T-helper 22 cell (primary cell): ENCODE measurements at places on chromosomes 13 and 19.

DNA sequence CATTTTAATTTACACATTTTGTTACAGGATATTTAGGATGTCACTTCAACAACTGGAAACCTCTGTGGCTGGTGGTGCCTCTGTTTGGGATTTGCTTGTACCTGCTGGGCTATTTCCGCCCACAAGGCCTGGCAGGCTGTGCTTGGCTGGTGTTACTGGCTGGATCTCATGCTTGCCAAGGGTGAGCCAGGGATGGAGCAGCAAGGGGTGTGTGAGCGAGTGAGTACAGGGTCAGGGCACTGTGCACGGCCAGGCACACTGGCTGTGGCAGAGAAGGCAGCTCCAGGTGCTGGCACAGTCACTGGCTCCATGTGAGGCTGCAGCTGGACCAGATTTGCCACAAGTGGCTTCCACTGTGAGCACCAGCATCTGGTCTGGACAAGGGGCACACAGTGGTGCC, 1254.8 kb downstream of the SLITRK5 start:
- no peak for DNase-seq

- no peak for DNase-seq
Observed at GRCh38 chr19:44626048-44626624, 12.8 kb downstream of the IGSF23 start.

DNA sequence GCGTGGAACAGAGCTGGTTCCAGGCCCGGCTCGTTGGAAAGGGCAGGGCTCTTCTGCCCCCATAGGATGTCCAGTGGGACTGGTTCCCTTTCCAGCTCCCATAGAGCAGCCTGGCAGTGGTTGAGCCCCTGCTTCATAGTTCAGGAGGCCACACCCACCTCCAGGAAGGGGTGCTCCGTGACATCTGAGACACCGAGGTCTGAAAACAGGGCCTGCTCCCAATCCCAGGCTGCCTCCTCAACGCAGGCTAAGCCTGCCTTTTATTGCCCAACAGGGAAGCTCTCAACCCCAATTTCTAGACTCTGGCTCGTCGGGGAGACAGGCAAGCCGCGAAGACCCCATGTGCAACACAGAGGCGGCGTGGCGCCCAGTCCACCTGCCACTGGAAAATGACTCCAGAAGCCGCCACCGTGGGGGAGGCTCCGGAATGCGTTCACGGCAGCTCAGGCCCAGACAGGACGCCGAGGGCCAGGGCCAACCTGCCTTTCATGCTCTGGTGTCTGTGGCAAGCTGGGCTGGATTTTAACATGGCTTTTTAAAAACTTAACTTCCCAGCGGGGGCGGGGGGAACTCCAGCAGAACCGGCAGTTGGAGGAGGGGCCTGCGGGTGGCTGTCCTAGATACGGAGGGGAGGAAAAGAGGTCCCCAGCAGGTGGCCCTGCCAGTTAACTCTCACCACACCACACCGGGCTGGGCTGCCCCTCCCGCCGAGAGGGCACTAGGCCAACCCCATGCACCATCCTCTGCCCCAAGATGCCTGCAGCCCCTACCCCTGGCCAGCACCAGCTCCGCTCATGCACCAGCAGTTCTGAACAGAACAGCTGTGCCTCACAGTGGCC, 17.9 kb upstream of the TINCR start:
- DNase-seq = no peak

DNA sequence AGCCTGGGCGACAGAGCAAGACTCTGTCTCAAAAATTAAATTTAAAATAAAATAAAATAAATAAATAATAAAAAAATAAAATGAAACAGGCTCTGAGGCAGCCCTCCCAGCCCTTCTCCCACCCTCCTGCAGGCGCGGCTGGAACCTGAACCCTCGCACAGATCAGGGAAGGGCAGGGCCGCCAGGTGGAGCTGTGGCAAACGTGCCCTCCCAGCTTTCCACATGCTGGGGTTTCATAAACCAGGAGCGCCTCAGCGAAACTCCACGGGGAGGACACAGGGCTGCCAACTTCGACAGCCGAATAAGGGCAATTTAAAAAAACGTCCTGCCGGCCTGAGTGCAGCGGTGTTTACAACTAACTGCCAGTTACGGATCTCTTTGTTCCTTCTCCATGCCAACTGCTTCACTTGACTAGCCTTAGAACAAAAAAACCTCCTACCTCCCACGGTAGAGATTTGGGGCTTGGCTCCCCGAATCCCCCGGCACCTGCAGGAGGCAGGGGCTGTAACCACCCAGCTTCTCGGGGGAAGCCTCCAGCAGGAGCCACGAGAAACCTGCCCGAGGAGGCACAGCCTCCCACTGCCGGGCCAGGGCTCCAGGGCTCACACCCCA, 15.9 kb downstream of the ZNF787 start:
- no peak for DNase-seq

DNA sequence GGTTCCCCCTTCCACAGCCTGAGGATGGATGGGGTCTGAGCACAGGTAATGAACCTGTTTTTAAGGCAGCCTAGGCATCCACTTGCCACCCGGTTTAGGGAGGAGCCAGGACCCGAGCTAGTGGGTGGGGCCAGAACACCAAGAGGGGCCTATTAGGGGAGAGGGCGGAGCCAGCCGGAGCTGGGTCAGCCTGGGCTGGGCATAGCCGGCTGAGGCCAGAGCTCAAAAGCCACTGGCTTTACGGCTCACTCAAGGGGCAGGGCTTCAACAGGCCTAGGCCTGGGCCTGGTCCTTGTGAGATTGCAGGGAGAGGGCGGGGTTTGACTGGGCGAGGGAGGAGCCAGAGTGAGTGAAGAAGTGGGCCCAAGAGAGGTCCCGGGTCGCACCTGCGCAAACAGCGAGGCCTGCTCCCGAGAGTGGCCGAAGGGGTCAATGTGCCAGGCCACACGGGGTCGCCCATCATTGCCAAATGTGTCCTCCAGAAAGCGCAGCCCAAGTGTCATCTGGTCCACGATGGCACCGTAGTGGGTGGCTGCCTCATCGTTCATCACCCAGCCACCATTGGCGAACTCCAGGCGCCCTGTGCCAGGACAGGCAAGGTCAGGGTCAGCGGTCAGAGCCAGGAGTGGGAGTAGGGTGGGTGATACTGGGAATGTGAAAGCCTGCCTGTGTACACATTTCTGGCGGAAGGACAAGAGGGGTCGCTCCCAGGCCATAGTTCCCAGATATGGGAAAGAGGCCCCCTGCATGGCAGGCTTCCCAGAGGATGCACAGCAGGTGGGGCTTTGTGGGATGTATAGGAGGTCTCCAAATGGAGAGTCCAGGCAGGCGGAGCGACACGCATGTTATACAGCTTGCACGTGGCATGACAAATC, 1.9 kb downstream of the MAN2B1 start:
- DNase-seq = no peak

DNA sequence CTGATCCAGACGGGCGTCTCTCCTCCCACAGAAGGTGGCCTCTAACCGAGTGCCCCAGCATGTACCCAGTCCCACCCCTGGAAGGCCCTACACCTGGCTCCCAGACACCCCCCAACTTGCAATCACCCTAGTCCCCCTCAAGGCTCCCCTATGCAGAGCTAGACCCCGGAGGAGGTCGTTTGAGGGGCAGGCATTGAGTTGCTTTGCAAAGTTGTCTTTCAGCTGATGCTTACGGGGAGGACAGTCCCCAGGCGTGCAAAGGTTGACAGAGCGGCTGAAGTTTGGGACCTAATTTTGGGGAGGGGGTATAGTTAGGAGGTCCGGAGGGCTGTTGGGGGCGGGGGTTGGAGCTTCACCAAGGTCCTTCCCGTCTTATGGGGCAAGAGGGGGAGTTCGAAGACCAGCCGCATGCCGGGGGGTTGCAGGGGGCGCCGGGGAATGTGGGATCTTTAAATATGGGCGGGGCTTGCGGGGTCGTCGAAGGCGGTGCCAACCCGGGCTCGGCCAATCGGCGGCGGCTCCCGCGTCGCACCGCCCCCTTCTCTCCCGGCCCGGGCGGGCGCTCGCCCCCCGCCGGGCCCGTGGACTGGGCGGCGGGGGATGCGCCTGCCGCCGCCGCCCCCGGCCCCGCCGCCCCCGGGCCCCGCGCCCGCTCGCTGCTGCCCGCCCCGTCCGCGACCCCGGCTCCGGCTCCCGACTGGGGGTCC, at the start of gene KCNN1:
KCNN1 (plus strand) TSS at position 558 of the 707 bp plus-strand sequence. CDS start 6,782 bp downstream, outside the sequence.
- DNase-seq = no peak

DNA sequence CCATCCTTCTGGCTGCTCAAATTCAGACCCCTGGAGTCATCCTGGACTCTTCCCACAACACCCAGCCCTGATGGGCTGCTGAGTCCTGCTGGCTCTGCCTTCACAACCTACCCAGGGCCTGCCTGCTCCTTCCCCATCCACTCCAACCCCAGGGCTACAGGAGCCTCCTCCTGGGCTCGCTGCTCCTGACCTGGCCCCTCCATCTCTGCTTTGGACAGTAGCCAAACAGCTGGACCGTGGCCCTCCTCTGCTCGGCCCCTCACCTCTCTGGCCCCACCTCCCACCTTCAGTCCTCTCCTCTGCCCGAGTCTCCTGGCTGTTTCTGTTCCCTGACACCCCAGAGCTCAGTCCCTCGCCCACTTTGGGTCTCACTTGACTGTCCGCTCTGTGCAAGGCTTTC, 66.7 kb downstream of the CEBPG start:
- no peak for DNase-seq

DNA sequence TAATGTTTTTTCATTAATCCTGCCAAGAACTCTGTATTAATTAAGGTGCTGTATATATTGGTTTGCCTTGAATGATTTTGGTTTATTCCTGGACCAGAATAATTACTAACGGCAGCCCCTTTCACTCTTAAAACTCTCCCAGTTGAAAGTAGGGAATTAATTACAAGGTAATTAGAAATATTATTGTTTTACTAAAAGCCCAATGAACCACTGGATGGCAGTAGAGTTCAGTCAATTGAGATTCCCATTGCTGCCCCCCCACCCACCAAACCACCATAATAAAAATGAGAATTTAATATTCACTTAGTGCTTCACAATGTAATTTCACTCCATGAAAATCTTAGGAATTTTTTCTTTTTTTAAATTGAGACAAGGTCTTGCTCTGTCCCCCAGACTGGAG, 13.7 kb downstream of the WBP4 start:
- DNase-seq = no peak

- DNase-seq = no peak
Observed at GRCh38 chr13:30019648-30020626, 169.5 kb upstream of the UBL3 start.

DNA sequence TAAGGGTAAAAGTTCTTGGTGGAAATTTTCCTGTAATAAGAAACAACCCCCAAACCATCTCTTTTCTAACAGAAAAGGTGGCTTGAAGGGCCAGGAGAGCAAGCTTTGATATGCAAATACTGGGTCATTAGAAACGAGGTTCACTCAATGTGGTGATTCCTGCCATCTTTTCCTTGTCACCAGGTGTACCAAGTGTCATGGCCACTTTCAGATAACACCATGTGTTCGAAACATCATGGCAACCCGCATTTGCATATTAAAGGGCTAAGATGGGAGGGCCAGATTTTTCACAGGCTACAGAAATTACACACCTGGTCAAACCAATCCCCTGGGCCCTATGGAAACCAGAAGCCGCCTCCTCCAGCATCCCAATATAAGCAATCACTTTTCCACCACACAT, 15.3 kb downstream of the LGALS16 start:
- no peak for DNase-seq
